ENCODE measurements at places on chromosomes 5 and 9.

DNA sequence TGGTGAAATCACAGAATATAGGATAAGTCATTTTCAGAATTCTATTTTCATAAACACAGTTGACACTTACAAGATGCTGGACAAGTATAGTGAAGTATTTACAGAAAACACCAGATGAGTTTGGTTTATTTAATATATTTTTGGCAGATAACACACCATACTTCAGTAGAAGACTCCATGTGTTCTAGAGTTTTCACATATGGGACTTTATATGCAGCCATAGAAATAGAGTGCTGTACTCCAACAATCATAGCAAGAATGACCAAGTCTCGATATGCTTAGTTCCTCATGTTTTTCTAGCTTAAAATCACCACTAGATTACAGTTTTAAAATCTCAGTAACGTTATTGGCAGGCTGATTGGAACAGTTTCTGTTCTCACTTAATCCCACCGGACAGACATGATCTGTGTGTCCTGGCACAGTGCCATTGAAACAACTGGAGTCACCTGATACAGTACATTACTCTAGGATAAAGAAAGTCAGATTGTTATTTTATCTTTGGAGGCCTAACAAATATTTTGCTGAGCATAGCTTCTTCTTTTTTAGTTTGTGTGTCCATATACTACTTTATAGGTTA, 45.8 kb upstream of the ERBIN start:
- DNase-seq = no peak

DNA sequence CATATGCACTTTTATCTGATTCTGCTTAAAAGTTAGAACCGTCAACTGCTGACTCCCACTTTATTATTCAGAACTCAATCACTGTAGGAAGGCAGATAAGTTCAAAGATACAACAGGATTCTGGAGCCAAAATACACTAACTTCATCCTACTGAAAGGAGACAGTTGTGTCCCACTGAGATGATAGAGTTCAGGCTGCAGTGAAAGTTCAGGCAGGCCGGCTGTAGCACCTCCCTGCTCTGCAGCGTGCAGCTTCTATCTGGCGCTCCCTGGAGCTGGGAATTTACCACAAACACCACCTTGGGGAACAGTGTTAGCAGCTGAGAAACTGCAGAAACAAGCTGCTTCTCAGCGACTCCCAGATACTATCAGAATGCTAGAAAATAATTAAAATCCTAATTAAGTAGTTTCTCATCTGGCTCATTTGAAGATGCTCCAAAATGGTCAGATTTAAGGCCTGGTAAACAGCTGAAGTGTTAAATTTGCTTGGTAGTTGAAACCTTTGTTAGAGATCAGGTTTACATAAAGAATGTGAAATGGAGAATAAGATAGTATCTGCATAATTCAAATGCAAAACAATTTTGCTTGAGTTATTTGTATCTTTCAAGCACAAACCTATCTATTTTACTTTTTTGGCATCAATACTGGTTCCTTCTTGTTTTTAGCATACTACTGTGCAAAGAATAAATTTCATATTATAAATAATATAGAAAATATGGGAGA, 52.3 kb upstream of the CNTLN start:
- DNase-seq = no peak

GRCh38 chr9:130239363-130239695, 26.2 kb upstream of the HMCN2 start:
- no peak for DNase-seq

DNA sequence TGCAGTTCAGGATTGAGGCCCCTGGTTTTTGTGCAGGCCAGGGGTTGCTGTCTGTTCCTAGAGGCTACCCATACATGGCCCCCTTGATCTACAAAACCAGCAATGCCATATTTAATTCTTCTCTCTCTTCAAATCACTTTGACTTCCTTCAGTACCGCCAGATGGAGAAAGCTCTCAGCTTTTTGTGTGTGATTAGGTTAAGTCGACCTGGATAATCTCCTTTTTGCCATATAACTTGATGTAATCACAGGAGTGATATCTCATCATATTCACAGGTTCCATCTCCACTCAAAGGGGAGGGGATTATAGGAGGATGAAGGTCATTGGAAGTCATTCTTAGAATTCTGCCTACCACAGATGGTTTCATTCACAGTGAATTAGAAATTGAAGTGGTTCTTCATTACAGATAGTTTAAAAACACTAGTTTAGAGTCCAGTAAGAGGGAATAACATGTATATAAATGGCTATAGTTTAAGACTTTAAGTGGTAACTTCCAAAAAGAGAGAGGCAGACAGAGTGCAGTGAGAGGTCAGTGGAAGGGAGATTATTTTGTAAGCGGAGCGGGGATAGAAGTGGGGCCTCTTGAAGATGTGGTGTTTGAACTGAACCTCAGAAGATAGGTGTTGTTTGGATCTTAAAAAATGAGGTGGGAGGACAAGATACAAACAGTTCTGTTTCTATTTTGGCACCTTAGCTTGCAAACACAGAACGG, 85.9 kb downstream of the GALNT10 start:
- DNase-seq = no peak

DNA sequence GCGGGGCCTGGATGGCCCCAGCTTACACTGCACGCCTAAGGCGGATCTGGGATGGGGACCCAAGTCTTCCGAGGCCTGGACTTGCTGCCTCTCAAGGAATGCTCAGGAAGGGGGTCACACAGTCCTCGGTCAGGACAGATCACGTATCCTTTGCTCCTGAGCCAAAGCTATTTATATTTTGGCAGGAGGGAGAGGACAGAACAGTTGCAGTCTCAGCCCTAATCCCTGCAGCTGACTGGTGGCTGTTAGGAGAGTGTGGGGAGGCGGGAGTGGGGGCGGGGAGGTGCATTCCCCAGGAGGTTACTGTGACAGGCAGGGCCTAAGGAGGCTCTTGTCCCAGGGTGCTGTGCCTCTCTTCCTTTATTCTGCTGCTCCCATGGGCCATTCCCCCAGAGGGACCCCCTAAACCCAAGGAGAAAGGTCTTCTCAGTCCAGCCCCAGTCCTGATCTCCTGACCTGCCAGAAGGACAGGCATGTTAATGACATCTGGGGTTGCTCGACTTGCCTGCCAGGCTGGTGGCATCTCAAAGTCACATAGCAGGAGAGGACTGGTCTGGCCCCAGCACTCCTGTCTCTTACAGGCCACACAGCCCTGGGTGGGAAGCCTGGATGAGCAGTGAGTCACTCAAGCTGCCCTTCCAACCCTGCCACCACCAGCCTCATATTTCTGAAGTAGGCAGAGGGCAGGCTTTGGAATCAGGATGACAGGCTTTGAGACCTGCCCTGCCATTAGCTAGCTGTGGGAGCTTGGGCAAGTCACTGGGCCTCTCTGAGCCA, 51.9 kb downstream of the COL27A1 start:
- no peak for DNase-seq

DNA sequence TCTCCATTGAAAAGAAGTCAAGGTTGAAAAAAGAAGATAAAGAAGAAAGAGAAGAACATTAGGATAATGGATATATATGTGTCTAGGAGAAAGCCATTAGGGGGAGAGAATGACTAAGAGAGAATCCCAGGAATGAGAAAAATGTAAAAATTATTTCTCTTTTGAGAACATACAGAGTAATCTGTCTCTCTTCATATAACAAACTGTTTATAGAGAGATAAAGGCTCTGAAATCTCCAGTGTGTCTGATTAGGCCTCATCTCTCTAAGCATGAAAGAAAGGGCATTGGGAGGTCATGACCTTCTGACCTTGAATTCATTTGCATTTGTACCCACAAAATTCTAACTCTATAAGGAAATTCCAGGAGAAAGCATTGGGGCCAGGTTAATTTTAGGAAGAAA, 3.5 kb upstream of the MPDZ start:
- DNase-seq = no peak

- no peak for DNase-seq
These were observed 144.5 kb downstream of the UNC13B start for GRCh38 chr9:35306283-35306682.

Data from stimulated activated CD4-positive, alpha-beta T cell treated with anti-CD3 and anti-CD28 coated beads, Interleukin-4, amount 100 ng/mL, for 24 hours (primary cell).